ENCODE measurements at places on chromosomes 2 and 18.
A peak's percentile ranks its signal among the peaks of the same experiment; 100 is the strongest.

- no peak for DNase-seq
Observed at GRCh38 chr2:29657674-29658073, 263.7 kb downstream of the ALK start.

GRCh38 chr2:77018219-77018618, 504.0 kb downstream of the LRRTM4 start:
- DNase-seq: no peak

- peak; percentile 82 for DNase-seq
Observed at GRCh38 chr2:106095478-106096298, 98.4 kb downstream of the UXS1 start.

DNA sequence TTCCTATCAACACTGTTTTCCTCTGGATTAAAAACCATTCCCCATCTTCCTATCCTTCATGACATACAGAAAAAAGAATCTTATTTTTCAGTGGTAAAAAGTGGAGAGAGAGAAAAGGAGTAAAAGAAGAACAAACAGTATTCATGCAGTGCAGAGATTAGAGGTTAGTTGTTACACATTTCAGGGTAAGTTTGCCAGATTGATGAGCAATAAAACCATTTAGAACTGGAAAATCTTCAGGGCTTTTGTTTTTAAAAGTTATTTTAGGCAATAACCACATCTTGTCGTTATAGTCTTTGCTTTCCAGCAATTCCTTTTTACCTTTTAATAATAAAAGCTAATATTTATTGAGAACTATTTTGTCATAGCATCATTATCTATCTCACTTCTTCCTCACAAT, 104.5 kb downstream of the GPD2 start:
- no peak for DNase-seq

GRCh38 chr2:110116033-110116710, 550 bp upstream of the MALL start:
- no peak for DNase-seq

DNA sequence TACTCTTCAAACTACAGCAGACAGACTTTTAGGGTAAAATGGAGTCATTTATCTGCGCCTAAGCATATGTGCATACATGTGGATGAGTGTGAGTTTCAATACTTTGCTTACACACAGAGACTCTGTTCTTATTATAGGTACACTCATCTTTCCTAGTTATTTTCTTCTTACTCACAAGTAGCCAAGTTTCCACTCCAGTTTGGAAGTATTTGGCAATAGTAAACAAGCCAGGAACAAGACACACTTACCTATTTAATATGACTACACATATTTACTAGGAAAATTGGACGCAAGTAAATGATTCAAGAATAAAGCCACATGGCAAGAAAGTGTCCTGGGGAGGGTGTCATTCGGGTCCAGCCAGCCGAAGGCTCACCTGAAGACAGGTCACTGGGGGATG, 414.3 kb downstream of the FBXO15 start:
- no peak for DNase-seq

- DNase-seq: no peak
Observed at GRCh38 chr2:33216508-33217182, 259.8 kb upstream of the RASGRP3 start.

GRCh38 chr2:102632380-102633175, 13.2 kb downstream of the SLC9A2 start:
- no peak for DNase-seq

DNA sequence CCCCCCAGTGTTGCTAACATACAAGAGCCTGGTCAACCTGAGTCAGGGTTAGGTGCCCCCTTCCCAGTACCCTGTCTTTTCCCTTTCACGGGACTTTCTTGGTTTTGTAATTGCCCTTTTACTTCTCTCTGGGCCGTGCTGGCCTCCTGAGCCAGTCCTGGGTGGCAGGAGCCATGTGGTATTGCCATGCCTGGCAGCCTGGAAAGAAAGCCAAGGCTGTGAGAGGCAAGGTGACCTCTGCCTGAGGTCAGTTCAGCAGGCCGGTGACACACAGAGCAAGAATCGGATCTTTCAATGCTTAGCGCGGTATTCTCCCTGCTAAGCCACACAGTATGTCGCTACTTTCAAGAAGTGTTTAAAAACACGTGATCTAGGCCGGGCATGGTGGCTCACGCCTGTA, 52.3 kb downstream of the C18orf63 start:
- no peak for DNase-seq

GRCh38 chr2:187502467-187502866, 51.8 kb downstream of the TFPI start:
- DNase-seq: no peak
